ENCODE measurements at places on chromosomes 1 and 21. TPM values are rescaled to one million over a fixed set of nuclear protein-coding genes. Genes with fewer than 3 reads are reported as not detected.

MRAP gene
- total RNA-seq = not detected

SCAMP3 gene
- 70.2 TPM for total RNA-seq

PLA2G5 gene
- total RNA-seq = 7.4 TPM

PI4KB gene
- total RNA-seq = 66.0 TPM

E2F2 gene
- total RNA-seq = 1.1 TPM

LRRC41 gene
- 47.6 TPM for total RNA-seq

S100A16 gene
- total RNA-seq = 52.3 TPM

NBPF4 gene
- not detected for total RNA-seq

ERICH3 gene
- total RNA-seq = 8.1 TPM

OR2L13 gene
- total RNA-seq = not detected

GRCh38 chr21:45850181-45850580 lies 131.4 kb upstream of the COL6A1 start:
- no peaks in the 10 kb centered on the region for H3K4me1 ChIP-seq
- no peaks in the 10 kb centered on the region for H3K36me3 ChIP-seq
- no peak overlapping the region for H3K4me3 ChIP-seq
- no peak for DNase-seq

DNA sequence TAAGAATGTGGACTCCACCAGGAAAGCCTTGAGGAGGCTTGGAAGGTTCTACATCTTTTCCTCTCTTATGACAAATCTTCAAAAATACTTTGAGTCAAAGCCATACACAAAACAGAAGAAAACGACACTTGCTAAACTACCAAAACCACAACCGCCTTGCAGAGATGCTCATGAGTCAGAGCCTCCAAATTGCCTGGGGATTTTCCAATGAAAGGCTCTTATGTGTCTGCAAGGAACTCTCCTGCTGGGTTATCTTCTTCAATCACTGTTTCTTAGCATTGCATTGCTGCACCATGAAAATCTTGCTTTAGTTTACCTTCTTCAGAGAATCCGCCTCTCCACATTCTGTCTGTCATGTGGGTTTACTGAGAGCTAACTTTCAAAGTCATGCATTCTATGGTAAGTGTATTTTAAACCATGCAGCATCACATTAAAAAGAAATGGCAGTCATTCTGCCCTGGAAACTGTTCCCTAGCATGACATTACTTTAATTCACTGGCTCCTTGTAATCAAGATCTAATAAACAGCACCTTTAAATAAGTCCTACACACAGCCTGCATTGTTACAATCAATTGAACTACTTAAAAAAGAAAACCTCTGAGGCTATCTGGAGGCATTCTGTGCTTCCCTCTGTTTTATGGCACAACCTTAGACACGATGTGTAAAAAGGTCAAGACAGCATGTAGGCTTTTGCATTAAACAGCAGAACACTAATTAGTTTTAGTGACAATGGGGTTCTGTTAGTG lies 210.0 kb upstream of the FOXD3 start:
- no peak overlapping the region for H3K4me3 ChIP-seq
- H3K36me3 ChIP-seq = no peaks in the 10 kb centered on the region
- no peaks in the 10 kb centered on the region for H3K27me3 ChIP-seq
- H3K4me1 ChIP-seq = no peaks in the 10 kb centered on the region

- peak; percentile 75 for DNase-seq
- peak overlapping the region; percentile 92 for H3K27ac ChIP-seq
- no peak overlapping the region for H3K4me3 ChIP-seq
- H3K27me3 ChIP-seq = no peaks in the 10 kb centered on the region
These were observed 79.9 kb downstream of the MORN1 start for GRCh38 chr1:2311184-2312032.

DNA sequence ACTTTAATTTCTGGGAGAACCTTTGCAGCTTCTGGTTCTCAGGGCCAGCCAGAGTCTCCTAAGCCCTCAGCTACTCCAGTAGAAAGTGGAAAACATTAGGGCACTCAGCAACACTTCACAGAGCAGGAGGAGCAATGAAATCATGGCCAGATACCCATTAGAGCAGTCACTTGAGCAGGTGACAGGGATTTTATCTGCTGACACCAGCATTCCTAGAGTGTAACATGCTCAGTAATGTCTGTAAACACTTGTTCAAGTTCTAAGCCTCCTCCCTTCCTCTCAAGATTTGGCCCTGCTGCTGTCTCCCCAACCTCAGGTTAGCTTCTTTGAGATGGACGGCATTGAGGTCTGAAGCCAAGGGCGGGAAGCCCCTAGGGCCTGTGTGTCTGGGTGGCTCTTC lies 218.0 kb downstream of the GRIK3 start:
- no peak for DNase-seq
- H3K27me3 ChIP-seq = peaks cover 10% of the 10 kb centered on the region
- no peaks in the 10 kb centered on the region for H3K4me1 ChIP-seq
- no peak overlapping the region for H3K27ac ChIP-seq

DNA sequence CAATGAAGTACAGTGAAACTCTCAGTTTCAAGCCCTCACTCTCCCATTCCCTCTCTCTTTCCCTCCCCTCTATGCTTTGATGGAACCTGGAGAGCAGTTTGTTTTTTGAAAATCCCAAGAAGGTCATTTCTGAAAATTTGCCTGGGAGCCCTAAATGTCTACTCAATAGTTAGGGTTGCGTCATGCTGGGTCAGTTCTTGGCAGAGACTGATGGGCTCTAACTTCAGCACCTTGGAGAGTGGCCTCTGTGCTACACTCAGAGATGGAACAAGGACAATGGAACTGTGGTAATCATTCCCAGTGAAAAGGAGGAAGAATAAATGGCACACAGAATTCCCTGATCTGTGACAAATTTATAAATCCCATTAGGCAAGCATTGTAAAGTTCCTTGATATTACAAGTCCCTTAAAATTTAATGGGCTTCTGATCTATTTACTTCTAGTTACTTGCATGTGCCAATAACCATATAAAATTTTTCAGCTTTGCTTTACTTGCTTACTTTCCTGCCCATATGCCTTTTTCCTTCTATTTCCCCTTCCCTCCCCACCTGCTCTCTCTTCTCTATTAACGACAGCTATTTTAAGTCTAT lies 182.9 kb upstream of the KCND3 start:
- H3K27me3 ChIP-seq = no peaks in the 10 kb centered on the region
- no peak overlapping the region for H3K4me3 ChIP-seq
- no peaks in the 10 kb centered on the region for H3K36me3 ChIP-seq
- no peaks in the 10 kb centered on the region for H3K4me1 ChIP-seq

DNA sequence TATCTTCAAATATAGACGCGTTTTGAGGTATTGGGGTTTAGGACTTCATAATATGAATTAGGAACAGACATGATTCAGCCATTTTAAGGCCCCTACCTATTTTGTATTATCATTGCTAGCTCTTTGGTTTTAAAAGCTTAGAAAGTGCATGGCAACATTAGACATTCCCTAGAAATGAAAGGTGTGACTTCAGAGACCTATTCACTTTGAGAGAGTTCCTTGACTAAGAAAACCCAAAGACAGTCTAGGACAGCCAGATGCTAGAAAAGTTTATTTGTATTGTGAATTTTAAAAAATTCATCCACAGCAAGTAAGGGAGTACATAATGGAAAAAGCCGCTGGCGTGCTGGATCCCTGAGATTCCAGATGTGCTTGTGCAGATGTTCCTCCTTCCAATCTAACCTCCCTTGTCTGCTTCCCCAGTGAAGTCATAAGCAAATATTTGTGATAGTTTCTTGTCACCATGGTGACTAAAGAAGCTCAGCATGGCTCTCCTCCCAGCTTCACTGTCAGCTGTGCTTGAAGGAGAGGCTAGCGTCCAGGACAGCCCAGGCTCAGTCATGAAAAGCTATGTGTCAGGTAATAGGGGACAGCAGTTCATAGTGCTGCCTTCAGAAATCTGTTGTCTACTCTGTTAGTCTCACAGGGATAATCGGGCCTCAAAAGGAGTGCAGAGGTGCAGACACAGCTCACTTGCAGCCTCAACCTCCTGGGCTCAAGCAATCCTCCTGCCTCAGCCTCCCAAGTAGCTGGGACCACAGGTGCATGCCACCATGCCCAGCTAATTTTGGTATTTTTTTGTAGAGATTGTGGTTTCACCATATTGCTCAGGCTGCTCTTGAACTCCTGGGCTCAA lies 34.8 kb downstream of the KPNA6 start:
- no peak overlapping the region for H3K4me3 ChIP-seq
- no peaks in the 10 kb centered on the region for H3K36me3 ChIP-seq
- H3K4me1 ChIP-seq = peaks cover 19% of the 10 kb centered on the region
- no peak for DNase-seq
- H3K27me3 ChIP-seq = no peaks in the 10 kb centered on the region

- no peaks in the 10 kb centered on the region for H3K27me3 ChIP-seq
- DNase-seq = no peak
- H3K36me3 ChIP-seq = no peaks in the 10 kb centered on the region
- H3K27ac ChIP-seq = peak overlapping the region; percentile 18
These were observed 9.9 kb upstream of the NCF2 start for GRCh38 chr1:183600136-183600535.

- H3K27me3 ChIP-seq = no peaks in the 10 kb centered on the region
- DNase-seq = no peak
- H3K4me1 ChIP-seq = no peaks in the 10 kb centered on the region
- no peaks in the 10 kb centered on the region for H3K36me3 ChIP-seq
These were observed 35.8 kb downstream of the PLEKHA6 start for GRCh38 chr1:204323887-204324286.

DNA sequence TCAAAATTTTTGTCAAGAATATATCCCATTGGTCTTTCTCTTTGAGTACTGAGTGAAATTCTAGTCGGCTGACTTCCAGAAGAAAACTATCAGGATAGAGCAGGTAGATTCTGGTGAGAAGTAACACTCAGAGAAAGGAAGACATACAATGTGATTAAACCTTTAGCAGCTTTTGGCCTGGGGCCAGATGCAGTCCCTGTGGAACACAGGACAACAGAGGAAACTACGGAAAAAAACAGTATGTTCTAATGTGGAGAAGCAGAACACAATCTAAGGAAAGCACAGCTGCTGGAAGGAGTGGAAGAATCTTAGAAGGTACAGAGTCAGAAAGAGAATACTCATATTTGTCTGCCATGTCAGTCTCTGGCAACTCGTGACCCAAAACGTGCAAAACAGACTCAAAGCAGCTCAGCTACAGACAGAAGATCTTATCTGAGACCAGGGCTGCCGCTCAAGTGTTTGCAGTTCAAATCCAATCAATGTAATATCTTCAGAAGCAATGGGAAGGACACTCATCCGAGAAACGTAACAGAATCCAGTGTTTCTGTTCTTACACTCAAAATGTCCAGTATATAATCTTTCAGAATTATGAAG lies 283.8 kb downstream of the MRPL39 start:
- H3K27ac ChIP-seq = no peak overlapping the region
- H3K27me3 ChIP-seq = no peaks in the 10 kb centered on the region
- no peaks in the 10 kb centered on the region for H3K4me1 ChIP-seq
- DNase-seq = no peak
- no peaks in the 10 kb centered on the region for H3K36me3 ChIP-seq
- H3K4me3 ChIP-seq = no peak overlapping the region

DNA sequence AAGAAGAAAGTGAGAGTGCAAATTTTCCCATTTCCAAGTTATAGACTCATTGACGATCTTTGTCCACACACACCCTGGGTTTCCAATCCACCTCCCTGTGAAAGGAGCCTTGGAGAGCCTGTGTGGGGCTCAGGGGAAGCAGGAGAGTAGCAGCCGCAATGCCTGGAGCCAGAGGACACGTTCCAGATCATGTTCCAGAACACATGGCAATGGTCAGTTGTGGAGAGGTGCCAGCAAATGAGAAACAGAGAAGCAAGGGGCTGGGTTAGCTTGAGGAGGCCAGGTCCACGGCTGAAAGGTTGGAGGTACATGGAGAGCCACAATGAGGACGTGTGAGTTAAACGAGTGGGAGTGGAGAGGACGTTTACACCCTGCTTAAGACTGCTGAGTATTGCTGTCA lies 33.0 kb upstream of the SIPA1L2 start:
- no peaks in the 10 kb centered on the region for H3K27me3 ChIP-seq
- no peak overlapping the region for H3K27ac ChIP-seq
- DNase-seq = no peak
- H3K4me1 ChIP-seq = peaks cover 6% of the 10 kb centered on the region
- no peak overlapping the region for H3K4me3 ChIP-seq

DNA sequence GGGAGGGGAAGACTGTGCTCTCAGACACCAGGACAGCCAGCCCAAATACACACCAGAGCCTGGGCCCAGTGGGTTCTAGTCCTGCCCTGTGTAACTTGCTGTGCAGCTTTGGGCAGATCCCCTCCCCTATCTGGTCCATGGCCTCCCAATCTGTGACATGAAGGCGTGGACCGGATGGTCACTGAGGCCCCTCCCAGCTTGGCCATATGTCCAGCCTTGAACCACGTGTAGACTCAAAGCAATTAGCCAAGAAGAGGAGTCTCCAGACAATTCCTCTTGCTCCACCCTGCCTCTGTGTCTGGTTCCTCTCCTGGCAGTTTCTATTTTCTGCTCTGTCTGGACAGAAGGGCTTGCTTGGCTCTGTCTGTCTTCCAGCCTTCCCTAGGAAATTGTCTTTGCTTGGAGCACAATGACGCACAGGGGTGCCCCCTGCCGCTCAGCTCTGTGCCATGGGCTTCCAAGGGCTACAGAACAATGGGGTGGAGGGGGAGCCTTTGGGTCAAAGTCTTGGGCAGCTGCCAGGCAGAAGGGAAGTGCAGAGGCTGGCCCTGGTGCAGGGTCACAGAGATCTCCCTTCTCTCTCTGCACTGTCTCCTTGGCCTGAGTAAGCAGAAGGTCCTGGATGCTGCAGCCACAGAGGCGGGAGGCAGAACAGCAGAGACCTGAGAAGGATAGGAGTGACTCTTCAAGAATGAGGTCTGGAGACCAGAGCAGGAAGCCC lies 66.1 kb downstream of the TENT5C start:
- H3K4me1 ChIP-seq = peaks cover 13% of the 10 kb centered on the region
- peak; percentile 78 for DNase-seq
- H3K27me3 ChIP-seq = no peaks in the 10 kb centered on the region
- H3K36me3 ChIP-seq = no peaks in the 10 kb centered on the region
- H3K27ac ChIP-seq = peak overlapping the region; percentile 41

GRCh38 chr1:233518344-233518743 lies 95.6 kb upstream of the KCNK1 start:
- no peaks in the 10 kb centered on the region for H3K4me1 ChIP-seq
- no peak overlapping the region for H3K4me3 ChIP-seq
- no peaks in the 10 kb centered on the region for H3K36me3 ChIP-seq
- no peak for DNase-seq

DNA sequence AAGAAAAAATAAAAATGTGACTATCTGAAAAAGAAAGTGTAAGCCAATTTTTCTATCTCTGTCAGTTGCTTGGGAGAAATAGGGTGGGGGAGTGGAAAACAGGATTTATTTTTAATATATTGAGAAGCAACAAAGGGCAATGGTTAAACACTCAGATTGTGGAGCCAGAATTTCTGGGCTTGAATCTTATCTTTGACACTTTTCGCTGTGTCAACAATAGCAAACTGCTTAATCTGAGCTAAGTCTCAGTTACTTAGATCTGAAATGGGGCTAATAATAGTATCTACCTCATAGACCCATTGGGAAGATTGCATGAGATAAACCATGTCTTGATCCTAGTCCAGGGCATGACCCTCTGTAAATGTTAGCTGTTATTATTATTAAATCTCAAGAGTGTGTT lies 468.1 kb downstream of the ADGRL2 start:
- H3K27me3 ChIP-seq = no peaks in the 10 kb centered on the region
- no peaks in the 10 kb centered on the region for H3K36me3 ChIP-seq
- H3K4me3 ChIP-seq = no peak overlapping the region

- peaks cover 4% of the 10 kb centered on the region for H3K36me3 ChIP-seq
- peaks cover 34% of the 10 kb centered on the region for H3K4me1 ChIP-seq
- H3K4me3 ChIP-seq = no peak overlapping the region
These were observed 15.2 kb downstream of the LAMC1 start for GRCh38 chr1:183038333-183038866.
